ENCODE measurements at places on chromosomes 2 and 18.

- DNase-seq: no peak
Measured at GRCh38 chr18:44537526-44537925, 143.2 kb upstream of the SETBP1 start.

- DNase-seq: no peak
Measured at GRCh38 chr2:15369129-15369528, 192.0 kb downstream of the NBAS start.

DNA sequence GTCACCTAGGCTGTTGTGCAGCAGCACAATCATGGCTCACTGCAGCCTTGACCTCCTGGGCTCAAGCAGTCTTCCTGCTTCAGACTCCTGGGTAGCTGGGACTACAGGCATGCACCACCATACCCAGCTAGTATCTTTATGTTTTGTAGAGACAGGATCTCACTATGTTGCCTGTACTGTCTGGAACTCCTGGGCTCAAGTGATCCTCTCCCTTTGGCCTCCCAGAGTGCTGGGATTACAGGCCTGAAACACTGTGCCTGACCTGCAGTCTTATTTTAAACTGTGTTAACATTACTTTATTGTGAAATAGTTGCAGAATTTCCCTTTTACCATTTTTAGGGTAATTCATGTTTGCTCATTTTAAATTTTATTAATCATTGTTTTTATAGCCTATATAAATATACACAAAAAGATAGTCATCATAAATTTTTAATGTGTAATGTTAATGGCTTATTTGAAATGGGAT lies 24.6 kb downstream of the EML4 start:
- DNase-seq: no peak

- DNase-seq: peak; percentile 53
Measured at GRCh38 chr2:25323042-25323514, 18.6 kb downstream of the DNMT3A start.

DNA sequence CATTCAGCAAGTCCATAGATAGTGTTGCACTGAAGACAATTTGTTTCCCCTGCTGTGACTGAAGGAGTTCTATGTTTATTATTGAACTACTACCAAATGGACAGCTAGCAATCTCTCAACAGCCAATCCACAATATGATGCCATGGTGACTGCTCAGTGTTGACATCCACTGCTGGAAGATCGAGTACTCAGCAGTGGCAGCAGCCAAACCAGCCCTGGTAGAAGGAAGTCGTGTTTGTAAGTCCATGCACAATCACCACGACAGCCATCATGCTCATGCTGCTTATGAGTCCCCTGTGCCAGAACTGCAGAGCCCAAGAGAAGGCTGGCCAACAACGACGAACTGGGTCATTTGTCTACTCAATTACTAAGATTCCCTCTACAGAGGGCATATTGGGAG lies 66.4 kb downstream of the OSR1 start:
- DNase-seq: no peak

DNA sequence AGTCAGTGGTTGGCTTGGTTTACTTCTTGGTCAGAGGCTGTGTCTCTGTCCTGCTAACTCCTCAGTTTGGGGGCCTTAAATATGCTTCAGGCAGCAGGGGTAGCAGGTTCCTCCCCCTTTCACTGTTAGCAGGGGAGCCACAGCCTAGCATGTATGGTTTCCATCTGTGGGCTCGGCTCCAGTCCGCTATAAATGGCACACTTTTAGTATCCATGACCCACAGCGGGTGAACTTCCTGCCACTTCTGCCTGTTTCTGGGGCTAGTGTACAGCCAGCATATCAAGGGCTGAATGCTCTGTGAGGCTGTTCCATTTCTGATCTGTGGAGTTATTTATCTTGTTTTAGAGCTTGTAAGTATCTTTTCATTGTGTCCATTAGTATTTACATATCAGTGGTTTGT lies 58.3 kb downstream of the MRPL33 start:
- DNase-seq: no peak

- DNase-seq: no peak
Measured at GRCh38 chr2:196535061-196535460, 104.5 kb upstream of the CCDC150 start.

DNA sequence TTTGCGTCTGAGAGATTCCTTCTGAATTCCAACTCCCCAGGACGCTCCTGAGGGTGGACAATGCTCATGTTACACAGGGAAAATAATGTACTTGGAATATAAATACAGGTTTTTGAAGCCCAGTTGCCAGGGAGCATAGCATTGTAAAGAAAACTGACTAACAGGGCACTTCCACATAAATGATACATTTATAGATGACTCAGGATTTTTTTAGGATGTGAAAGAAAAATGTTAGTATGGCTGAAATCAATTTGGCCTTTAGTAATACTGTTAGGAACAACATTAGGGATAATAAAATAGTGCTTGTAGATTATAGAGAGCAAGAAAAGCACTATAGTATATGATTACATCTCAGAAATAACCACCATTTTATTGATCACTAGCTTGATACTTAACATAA lies 23.6 kb downstream of the ZNF397 start:
- DNase-seq: no peak

DNA sequence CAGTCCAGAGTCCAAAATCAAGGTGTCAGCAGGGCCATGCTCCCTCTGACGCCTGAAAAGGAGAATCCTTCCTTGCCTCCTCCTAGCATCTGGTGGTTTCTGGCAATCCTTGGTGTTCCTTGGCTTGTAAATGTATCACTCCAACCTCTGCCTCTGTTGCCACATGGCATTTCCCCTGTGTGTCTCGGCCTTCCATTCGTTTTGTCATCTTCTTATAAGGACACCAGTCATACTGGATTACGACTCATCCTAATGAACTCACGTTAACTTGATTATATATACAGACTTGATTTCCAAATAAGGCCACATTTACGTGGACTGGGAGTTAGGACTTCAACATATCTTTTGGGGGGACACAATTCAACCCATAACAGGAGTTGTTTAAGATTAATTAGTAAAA lies 15.8 kb downstream of the PMAIP1 start:
- DNase-seq: no peak

DNA sequence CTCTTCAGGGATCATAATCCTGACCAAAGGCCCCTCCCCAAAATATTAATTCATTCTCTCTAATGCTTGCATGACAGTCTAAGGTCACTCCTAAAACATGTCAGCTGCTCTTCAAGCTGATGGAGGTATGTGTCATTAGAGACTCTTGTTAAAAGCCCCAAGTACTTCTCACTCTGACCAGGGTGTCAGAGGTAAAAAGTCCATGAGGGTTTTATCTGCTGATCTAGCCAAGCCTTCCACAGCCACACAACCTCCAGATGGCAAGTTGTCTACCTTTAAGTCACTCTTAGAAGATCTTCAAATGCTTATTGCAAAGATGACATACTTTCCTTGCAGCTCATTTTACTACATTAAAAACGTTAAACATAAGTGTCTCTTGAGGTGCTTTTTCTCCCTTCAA lies 83.6 kb upstream of the ETAA1 start:
- no peak for DNase-seq

DNA sequence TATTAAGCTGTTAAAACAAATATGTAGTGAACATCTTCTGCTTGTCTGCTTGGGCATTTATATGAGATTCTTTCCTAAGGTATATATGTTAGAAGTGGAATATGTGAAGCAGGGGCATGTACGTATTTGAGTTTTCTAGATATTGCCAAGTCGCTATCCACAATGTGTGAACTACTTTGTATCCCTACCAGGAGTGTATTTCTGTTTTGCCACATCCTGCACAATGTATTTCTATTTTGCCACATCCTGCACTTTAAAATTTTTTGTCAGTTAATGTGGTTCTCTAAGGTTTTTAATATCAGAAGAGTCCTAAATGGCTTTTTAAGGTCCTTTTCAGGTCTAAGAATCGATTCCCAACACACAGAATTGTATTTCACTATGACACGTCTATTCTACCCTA lies 141.7 kb upstream of the ATP5MC3 start:
- DNase-seq: no peak

DNA sequence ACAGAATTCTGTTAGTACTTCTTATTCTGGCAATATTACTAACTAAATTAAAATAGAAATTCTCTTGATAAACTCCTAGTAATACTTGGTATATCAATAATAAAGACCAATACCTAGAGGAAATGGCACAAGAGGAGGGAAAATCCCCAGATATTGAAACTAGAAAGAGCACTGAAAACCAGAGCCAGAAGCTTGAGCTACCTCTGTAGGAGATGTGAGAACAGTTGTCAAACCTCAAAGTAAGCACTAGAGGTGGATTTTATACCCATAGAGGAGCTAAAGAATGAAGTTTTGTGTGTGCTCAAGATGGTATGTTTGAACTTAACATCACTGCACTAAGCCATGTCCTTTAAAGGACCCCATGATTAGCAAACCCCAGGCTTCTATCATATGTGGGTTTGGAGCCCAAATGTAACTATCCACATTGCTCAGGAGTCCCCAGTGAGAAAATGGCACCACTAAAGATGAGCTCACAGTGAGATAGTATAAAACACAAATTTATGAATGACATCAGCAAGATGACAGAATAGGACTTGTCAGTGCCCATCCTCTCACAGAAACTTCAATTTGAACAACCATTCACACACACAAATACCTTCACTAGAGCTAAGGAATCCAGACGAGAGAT lies 122.1 kb downstream of the PKP4 start:
- no peak for DNase-seq

DNA sequence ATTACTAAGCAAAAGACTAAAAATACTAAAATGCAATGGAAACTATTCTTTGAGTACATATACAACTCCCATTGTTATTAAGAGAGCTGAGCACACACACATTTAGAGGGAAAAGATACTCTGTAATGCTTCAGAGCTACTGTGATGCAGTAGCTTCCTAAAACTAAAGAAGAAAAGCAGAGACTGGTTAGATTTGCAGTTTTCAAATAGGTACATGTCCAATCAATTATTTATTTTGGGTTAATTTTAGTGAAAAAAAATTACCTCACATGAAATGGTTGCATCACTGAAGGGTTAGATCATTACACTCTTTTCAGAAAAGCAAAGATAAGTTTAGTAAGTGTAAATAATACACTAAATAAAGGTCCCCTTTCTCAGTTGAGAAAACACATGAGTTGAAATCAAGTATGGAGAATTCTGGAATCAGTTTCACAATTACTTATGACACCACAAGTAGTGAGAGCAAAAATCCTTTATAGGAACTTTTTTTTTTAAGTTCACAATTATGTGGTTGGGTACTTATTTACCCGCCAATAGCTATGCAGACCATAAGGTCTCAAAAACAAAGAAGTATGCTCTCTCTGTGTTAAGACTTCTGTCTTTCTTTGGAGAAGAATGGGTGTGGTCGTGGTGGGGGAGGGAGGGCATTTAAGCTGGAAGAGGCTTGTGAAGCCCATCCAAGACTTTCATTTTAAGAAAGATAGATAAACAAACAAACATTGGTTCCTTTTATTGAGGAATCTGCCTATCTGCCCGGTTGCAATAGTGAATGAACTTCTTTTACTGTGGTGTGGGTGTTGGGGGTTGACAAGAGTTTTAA lies 25.3 kb upstream of the SERTAD2 start:
- DNase-seq: no peak

DNA sequence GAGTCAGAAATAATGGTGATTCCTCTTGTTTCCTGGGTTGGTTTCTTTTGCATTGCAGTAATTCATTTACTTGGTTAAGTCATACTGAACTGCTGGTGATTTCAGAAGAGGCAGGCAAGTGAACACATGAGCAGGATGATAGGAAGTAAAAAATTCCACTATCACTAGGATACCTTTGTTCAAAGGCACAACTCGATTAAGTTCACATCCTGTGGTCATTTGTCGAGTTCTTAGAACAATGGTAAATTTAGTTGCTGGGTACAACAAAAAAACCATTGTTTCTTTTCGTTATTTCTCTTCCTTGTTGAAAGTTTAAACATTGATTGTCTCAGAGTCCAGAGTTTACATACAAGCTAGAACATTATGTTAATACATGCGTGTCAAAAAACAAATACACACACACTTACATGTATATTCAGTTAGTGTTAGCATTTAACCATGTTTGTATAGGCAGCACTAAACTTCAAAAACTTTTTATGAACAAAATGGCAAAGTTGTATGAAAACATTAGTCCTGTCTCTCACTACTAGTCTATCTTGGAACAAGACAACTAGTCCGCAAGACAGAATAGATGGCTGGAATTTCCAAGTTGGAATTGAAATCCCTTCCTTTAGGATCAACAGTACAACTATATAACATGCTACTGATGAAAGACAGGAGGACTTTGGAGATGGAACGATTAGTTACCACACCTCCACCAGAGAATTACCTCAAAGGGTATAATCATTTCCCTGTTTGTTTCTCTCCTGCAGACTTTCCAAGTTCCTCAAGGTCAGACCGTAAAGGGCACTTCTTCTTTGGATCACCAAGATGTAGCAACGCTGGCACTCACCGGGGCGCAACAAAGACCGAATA lies 26.2 kb downstream of the STK39 start:
- no peak for DNase-seq

DNA sequence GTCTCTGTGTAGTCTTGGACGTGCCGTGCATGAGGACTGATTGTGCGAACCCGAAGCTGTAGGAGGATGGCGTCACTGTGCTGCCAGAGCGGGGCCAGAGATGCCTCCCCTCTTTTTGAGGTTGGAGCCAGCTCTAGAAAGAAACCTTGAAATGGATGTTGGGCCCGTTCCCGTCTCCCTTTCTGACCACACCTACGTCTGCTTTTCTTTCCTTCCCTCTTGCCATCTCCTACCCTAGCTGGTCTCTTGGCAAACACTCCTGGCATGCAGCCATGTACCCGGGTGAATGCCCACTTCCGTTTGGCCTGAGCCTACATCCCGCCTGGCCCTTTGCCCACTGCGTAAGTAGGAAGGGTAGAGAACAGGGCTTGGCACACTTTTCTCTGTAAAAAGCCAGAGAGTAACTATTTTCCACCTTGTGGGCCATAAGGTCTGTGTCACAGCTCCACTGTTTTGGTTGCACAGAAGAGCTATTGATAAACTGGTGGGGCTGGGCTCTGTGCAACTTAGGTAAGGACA lies 37.4 kb downstream of the SH3BP4 start:
- DNase-seq: no peak

DNA sequence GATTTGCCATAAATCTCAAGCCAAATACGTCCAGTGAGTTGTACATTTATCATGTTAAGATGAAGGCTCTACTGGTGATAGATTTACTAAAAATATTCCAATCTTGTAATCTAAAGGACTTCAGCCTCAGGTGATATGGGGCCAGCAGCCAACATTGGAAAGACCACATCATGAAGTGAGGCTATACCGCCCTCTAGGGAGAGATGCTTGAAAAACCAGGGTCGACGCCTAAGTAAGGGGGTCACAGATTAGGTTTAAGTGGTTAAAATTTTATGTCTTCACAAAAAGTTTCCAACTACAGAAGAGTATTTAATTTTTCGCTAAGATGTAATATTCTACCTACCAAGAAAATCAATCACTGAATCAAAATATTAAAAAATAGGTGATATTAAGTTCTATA lies 33.3 kb downstream of the DOCK10 start:
- no peak for DNase-seq

DNA sequence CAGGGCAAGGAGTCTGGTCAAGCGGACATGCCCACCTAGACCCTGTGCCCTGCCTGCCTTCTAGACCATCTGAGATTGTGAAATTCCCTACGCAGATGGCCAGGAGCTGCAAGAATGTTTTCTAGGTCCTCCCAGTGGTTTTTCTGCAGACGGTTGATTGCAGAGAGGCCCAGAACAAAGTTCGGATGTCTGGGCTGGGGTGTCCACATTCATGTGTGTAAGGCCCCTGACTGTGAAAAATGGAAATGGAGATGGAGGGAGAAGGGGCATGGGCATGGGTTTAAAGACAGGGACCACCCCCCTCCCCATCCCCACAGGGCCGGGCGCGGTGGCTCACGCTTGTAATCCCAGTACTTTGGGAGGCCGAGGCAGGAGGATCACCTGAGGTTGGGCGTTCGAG lies 11.8 kb downstream of the ARHGAP25 start:
- no peak for DNase-seq
